ENCODE measurements at places on chromosomes 16 and 17.

GRCh38 chr17:58367461-58367860, 15.5 kb upstream of the SUPT4H1 start:
- peak; percentile 17 for DNase-seq

GRCh38 chr16:23504076-23504452, 6.2 kb downstream of the GGA2 start:
- no peak for DNase-seq

GRCh38 chr16:89633064-89633631, 19.7 kb downstream of the DPEP1 start:
- DNase-seq, result no peak

DNA sequence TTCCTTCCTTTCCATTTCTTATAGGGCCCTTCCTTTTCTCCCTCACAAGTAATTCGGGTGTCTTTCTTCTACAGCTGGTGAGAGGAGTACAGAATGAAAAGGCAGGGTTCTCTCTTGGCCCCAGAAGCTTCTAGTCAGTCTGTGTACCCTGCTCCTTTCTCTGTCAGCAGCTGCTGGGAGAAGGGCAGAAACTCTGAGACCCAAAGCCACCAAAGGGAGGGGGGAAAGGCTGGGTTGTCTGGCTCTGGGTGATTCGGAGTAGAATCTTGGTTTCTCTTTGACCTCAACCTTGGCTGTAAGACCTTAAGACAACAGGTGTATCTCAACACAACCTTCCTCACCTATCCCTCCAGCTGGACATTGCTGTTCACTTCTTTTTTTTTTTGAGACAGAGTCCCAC, 3.3 kb upstream of the NR1D1 start:
- no peak for DNase-seq

- DNase-seq, result no peak
Measured at GRCh38 chr16:75225092-75225491, 6.3 kb downstream of the CTRB1 start.

DNA sequence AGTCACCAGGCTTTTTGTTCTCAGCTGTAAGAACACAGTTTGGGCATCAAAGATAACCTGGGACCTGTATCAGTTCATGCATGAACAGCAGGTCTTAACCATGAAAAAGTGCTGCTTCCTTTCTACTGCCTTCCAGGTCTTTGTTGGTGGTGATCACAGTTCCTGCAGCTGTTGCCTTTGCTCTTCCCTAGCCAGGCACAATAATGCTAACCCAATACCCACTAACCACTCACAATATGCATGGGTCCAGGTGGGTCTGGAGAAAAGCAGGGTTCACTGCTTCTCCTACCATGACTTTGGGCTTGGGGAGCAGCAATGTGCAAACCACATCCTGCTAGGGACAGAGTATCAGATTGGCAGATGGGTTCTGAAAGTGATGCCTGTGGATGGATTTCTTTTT, 396.9 kb downstream of the UTP18 start:
- DNase-seq, result no peak

DNA sequence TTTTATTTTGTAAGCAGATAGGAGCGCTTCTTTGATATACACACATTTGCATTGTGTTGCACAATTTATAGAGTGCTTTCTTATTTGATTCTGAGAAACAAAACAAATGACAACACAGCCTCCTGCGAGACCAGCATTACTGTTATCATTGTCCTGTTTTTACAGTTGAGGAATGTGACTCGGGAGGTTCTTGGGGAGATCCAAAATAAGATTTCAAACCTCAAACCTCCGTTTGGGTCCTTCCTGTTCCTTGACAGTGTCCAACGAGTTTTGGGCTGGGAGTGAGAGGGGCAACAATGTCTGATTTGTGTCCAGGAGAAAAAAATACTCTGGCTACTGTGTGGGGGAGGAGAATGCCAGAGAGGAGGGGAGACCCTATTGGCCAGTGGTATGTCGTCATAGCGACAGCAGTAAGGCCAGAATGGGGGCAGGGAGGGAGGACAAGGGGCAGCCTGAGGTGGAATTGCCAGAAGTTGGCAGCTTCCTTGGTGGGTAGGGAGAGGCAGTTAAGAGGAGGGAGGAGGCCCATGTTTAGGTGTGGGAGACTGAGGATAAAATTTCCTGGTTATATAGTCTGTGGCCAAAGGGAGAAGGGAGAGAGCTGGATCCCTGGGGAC, 45.5 kb downstream of the TMEM132E start:
- DNase-seq, result no peak

All from endodermal cell (in vitro differentiated cells).